ENCODE measurements at places on chromosomes 4 and X. TPM values are rescaled to one million over a fixed set of nuclear protein-coding genes. Genes with fewer than 3 reads are reported as not detected.

GRCh38 chrX:1851527-1851926, 236.7 kb downstream of the ASMT start:
- H3K4me1 ChIP-seq: no peaks in the 10 kb centered on the region
- H3K4me3 ChIP-seq: no peak overlapping the region
- DNase-seq: no peak
- H3K36me3 ChIP-seq: no peaks in the 10 kb centered on the region

DNA sequence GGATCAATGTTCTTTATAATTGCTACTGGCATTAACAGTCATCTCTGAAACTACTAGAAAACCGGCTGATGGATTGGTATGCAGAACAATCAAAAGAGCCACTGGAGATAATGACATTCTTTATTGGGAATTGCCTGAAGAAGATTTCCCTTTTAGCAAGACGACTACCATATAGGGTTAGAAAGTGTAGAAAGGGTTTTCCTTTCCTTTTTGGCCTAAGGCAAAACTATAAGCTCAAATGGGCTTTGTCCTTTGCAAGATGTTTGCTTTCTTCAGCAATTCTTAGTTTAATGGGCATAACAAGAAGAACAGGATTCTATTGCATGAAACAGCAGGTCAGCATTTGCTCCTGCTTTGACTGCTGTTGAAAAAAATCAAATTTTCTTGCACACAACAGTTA, 214.2 kb upstream of the PCDH10 start:
- H3K4me3 ChIP-seq: no peak overlapping the region
- no peak overlapping the region for H3K27ac ChIP-seq
- DNase-seq: no peak
- no peaks in the 10 kb centered on the region for H3K4me1 ChIP-seq
- H3K36me3 ChIP-seq: no peaks in the 10 kb centered on the region

DNA sequence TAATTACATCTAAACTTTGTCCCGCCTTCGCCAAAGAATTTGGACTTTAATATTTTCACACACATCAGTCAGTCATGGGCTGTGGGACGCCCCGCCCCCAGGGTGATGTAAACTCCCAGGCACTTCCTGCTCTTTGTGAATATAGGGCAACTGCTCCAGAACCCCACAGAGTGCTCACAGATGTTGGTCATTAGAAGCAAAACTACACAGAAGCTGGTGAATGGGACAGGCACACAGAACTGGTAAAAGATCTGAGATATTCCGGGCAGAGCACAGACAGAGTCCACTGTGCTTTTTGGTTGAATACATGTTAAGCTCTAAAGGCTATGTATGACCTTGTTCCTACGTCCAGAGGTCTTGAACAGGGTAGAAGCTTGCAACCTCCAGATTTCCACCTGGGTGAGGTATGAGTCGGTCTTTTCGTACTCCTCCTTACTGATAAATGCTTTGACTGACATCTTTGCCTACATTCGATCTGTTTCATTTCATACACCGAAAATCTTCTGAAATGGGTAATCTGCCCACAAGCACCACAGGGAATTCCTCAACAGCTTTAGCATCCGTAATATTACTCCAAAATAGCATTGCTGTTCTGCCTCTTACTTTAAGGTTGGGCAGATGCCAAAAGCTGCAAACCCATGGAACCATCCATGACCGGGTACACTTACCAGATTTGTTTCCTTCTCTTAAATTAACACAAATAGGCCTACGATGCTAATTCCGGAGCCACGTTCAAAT, 144.6 kb downstream of the AMELX start:
- no peak overlapping the region for H3K4me3 ChIP-seq
- no peaks in the 10 kb centered on the region for H3K27me3 ChIP-seq
- H3K4me1 ChIP-seq: no peaks in the 10 kb centered on the region

DNA sequence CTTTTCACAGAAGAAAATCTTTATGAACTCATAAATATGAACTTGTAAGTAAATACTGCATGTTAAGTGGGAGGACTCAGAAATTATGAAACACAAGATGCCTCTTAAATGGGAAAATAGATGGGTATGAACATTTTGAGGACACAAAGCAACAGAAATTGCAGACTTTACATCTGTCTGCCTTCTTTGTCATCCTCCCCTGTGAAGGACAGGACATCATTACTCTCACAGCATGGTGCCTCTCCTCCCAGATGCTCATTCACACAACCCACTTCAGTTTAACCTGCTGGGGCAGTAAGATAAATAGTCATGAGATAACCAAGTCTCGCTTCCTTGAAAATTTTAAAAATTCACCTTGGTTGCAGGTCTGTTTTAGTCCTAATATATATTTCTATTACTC, 144.5 kb downstream of the APBB2 start:
- H3K27me3 ChIP-seq: no peaks in the 10 kb centered on the region
- H3K4me3 ChIP-seq: no peak overlapping the region
- no peaks in the 10 kb centered on the region for H3K36me3 ChIP-seq
- no peak for DNase-seq

ART3 gene
- polyA plus RNA-seq: not detected

SHOX gene
- polyA plus RNA-seq: not detected

DNA sequence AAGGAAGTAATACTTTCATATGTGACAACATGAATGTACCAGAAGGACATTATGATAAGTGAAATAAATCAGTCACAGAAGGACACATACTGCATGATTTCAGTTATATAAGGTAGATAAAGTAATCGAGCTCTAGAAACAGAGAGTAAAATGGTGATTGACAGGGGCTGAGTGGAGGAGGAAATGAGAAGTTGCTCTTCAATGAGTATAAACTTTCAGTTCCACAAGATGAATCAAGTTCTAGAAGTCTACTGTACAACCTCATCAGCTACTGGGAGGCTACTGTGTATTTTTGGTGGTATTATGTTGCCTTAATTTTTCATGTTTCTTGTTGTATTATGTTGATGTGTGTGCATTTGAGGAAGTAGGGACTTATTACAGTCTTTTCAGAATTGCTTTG, 270.9 kb upstream of the GRIA3 start:
- H3K27ac ChIP-seq: no peak overlapping the region
- H3K36me3 ChIP-seq: no peaks in the 10 kb centered on the region
- no peak for DNase-seq
- no peak overlapping the region for H3K4me3 ChIP-seq
- H3K27me3 ChIP-seq: no peaks in the 10 kb centered on the region

DNA sequence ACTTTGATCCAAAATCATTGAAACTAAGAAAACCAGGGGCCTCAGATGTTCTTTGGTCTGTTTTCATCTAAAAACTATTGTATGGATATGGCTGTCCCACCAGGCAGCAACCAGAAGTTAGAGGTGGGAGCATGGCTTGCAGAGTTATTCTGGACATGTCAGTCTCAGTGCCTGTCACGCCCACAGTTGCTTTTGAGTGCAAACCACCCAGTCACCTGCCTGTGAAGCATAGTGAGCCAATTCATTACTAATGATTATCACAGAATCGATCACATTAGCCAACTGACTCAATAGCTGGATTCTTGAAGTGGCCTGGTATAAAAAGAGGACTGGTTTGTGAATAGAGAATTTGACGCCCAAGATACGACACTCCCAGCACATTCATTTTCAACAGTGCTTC, 104.2 kb upstream of the SORBS2 start:
- no peak overlapping the region for H3K4me3 ChIP-seq
- no peaks in the 10 kb centered on the region for H3K36me3 ChIP-seq
- no peak for DNase-seq
- no peak overlapping the region for H3K27ac ChIP-seq
- no peaks in the 10 kb centered on the region for H3K27me3 ChIP-seq

CT45A1 gene
- not detected for polyA plus RNA-seq

DNA sequence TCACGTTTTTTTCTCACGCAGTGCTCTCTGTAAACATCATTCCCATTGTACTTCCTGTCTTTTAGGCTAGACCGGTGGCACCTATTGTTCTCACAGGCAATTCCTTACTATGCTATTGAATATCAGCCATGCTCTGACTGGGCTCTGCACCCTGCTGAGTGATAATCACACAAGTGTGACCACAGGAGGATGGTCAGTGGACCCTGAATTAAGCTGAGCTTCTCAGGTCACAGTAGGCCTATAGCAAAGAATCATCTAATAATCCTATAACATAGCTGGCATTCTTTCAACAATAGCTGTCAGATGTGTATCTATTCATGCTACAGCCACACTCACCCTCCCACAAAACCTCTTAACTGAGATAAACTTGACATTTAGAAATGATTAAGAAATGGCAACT, 2399.8 kb upstream of the TENM3 start:
- H3K27ac ChIP-seq: no peak overlapping the region
- H3K27me3 ChIP-seq: no peaks in the 10 kb centered on the region
- H3K36me3 ChIP-seq: no peaks in the 10 kb centered on the region
- no peak overlapping the region for H3K4me3 ChIP-seq
- no peak for DNase-seq
- H3K4me1 ChIP-seq: no peaks in the 10 kb centered on the region

DNA sequence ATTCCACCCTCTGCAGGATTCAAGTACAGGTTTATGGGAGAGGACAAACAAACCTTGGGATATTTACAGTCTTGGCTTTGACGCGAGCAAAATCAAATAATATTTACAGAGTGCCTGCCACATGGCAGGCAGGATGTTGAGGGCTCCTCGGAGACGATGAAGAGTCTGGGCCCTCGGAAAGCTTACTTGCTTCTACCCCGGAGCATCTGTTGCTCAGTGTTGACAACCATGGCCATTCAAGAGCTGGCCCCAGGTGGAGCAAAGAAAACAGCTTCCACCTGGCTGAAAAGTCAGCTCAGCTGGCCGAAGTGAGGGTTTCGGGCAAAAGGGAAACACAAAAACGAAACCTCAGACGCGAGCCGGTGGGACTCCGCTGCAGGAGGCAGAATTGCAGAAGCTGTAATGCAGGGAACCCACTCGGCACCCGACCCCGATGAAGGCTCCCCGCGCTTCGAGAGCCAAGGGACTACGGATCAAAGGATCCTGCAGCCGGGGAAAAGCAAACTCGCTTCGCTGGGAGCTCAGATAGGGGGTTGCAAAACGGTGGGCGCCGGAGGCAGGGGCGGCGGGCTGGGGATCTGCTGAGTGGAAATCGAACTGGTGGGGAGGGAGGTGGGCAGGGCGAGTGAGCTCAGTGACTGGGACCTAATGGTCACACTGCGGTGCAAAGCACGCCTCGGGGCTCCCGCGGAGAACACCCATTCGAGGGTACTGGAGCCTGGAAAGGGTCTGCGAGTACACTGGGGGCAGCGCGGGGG, 805 bp downstream of the ATP8A1 start:
- peak overlapping the region; percentile 42 for H3K27ac ChIP-seq
- H3K4me1 ChIP-seq: peaks cover 13% of the 10 kb centered on the region
- H3K27me3 ChIP-seq: no peaks in the 10 kb centered on the region
- peak; percentile 56 for DNase-seq
- H3K4me3 ChIP-seq: peak overlapping the region; percentile 64

MAOB gene
- 96.3 TPM for polyA plus RNA-seq

DNA sequence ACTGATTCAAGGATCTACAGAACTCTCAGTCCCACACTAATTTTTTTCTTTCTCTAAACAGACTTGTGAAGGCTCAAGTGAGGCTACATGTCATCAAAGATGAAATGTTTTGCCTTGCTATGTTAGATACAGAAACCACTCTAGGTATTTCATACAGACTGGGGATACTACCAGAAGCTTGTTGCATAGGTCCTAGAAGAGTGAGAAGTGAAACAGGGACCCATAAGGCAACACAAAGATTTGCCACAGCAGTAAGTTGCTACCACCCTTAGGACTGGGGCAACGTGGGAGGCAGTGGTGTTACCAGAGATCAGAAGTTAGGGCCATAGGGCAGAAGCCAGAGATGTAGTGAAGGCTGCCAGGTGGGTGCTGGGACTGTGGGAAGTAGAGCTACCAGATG, 50.7 kb upstream of the MID1IP1 start:
- no peak overlapping the region for H3K27ac ChIP-seq
- no peak for DNase-seq
- no peaks in the 10 kb centered on the region for H3K4me1 ChIP-seq

DNA sequence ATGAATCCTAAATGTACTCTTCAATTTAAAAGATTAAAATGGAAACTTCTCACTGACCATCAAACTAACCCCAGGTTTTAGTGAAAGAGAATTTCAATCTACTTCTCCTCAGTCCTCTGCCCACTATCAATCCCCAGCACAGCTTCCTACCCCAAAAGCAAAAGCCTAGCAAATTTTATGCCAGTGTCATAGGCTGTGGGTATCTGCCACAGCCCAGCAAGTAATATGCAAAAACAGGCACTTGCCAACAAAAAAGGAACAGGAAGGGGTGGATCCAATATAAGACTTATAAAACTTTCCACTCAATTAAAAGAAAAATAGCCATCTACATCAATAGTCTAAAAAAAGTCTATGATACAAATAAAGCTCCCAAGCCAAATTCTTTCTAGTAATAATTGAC, 22.3 kb downstream of the CAMK2D start:
- H3K36me3 ChIP-seq: no peaks in the 10 kb centered on the region
- no peak overlapping the region for H3K27ac ChIP-seq
- H3K4me1 ChIP-seq: no peaks in the 10 kb centered on the region
- no peak overlapping the region for H3K4me3 ChIP-seq
- H3K27me3 ChIP-seq: no peaks in the 10 kb centered on the region
- no peak for DNase-seq

All from liver (tissue), 10 donors.